Urinary bladder (tissue), 4 donors: ENCODE measurements at places on chromosomes 3 and 15. TPM values are rescaled to one million over a fixed set of nuclear protein-coding genes. Genes with fewer than 3 reads are reported as not detected.

DNA sequence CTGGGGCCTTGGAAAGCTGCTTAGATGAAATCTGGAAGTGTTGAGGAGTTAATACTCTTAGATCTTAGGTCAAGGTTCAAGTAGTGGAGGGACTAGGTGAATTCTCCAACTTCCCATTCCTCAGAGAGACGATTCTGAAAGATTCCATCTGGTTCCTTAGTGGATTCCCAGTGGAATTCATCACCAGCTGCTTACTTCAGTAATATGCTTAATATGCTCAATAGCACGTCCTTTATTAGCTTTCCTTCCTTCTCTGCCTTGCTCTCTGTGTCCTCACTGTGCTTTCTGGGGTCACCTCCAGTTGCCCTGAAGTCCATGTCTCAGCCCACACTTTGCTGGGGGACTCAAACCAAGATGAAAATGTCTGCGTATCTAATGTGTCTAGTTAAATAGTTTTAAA, 31.0 kb downstream of the CEP63 start:
- no peak for DNase-seq

- no peak for DNase-seq
Measured at GRCh38 chr3:21477541-21478288, 273.3 kb downstream of the ZNF385D start.

DNA sequence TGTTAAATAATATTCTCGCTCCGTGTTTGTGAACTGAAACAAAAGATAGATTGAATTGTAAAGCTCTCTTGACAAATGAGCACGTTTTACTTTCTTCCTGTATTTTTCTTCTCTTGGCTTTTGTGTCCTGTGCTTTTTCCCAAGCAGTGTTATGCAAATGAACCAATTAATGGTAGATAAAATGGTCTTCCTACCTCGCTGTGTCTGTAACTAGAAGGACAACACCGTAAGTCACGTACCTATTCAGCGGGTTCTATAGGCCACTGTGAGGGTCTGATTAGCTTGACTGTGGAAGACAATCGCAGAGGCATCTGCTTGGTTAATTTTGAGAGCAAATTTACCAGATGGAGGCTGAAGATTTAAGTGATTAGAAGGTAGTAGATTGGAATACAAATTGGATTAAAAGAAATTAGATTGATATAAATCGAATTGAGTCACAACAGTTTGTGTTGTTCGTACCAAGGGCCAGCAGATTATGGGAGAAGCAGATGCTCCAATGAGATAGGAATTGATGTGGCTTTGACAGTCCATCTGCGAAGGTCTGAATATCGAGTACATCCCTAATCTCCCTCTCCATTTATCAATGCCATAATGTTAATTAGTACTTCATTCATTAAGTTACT, 40.2 kb downstream of the ROBO2 start:
- DNase-seq = no peak

DNA sequence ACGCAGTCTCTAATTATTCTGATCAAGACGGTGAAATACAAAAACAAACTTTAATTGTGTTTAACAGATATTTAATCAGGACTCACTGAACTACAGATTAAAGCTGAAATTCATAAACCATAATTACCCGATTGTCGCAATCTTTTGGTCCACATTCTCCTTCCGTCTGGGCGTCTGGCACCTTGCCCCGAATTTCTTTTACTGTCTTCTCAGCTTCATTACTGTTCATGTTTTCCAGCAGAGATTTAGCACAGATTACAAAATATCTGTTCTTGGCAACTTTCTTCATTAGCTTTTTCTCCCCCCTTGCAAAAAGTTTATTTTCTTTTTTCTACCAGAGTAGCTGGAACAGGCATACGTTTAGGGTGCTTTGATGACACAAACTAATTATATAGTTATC, 271.4 kb downstream of the TIGIT start:
- DNase-seq = no peak

DNA sequence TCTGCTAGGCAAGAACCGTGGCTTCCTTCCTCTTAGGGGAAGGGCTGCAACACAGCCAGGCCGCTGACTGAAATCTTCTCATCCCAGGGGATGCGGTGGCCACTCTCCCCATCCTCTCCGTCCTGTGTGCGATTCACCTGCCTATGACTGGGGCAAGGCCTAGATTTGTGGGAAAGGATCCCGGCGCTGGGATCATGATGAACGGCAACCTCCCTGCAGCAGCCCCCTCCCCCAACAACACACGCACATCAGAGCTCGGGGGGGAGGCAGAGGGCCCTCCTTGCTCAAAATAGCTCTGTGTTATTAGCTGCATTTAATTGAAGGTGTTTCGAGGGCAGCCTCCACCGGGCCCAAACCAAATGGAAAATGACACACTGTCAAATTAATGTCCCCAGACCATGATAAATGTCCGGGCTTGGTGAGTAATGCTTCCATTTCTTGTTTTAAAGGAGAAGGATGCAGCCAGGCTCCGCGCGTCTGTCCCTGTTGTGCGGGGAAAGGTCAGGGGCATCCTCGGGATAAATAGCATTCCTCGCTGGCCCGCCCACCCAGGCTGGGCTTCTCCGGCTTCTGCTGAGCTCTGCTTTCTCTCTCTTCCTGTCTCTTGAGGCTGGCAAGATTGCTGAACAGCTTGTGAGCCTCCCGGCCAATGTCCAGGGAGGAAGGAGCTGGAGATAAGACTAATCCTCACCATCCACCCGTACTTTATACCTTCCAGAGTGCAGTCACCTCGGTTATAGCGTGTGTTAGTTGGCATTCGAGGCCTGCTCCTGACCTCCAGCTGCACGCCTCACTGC, 56.4 kb upstream of the TLE3 start:
- DNase-seq = no peak

DNA sequence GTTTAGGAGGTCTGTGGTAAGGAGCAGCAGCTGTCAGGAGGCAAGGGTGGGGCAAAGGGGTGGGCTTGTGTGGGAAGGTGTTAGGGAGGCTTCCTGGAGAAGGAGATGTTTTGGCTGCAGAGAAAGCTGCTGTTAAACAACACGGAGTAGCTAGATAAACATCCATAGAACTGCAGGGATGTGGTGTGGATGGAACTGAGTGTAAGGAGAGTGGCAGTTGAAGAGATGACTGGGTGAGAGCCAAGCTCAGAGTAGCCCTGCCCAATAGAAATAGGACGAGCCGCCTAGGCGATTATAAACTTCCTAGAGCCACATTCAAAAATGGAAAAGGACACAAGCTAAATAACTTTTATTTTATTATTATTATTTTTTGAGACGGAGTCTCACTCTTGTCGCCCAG, 19.9 kb downstream of the RPLP1 start:
- no peak for DNase-seq

DNA sequence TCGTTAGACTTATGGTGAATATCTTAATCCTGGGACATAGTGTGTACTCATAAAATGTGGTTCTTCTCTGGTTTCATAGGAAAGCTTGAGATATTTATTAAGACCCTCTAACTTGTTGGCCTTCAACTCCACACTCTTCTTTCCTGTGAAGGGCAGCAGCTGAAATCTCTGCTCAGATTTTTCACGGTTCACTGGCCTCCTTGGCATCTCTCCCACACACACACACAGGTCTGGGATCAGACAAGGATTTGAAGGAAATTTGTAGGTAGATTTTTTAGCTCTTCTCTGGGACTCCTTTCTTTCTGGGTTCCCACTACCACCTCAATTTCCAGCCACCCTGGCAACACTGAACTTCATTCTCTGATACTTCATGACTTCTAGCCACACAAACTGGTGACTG, 70.2 kb downstream of the MYRIP start:
- DNase-seq = no peak

GRCh38 chr3:30672959-30673358, 66.6 kb downstream of the TGFBR2 start:
- DNase-seq = no peak

- no peak for DNase-seq
Measured at GRCh38 chr3:4413467-4413866, 53.6 kb downstream of the SUMF1 start.

C3orf49 gene
- total RNA-seq = not detected

- DNase-seq = no peak
Measured at GRCh38 chr3:110900576-110900975, 171.0 kb upstream of the NECTIN3 start.

GRCh38 chr15:69098771-69099170, 61.7 kb upstream of the GLCE start:
- DNase-seq = no peak

EXD1 gene
- total RNA-seq = not detected

DNA sequence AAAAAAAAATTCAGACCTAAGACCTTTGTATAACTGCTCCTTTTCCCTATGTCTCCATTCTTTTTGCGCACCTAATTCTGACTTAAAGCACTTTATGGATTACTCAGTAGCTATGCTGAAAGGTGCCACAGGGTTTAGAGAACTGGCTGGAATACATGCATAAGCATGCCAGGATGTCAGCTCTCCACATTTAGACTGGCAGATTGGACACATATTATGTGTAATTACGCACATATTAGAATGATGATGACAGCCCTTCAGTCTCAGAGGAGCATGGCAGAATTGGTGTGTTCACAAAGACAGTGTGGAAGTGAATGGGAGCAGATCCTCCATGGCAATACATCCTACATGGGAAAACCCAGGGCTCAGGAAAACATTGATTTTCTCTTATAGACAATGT, 108.1 kb upstream of the LSAMP start:
- DNase-seq = no peak

- DNase-seq = no peak
Measured at GRCh38 chr3:10547841-10548783, 42.7 kb upstream of the ATP2B2 start.

DNA sequence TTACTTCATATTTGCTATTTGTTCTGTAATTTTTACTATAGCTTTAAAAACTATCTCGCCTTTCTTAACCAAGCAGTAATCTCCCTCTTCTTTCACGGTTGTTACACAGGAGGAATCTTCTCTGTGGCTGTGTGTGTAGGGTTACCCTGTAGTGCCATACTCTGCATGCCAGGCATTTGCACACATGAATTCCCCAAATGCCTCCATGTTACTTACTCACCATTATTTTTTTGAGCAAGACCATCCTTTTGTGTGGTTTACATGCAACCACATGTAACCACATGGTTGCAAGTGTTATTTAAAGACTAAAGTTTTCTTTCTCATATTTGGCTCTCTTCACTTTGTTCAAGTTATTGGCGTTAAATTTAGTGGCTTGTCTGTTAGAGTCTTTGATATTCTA, 45.5 kb downstream of the HPS3 start:
- no peak for DNase-seq

- DNase-seq = no peak
Measured at GRCh38 chr3:114650808-114651207, 357.0 kb downstream of the TIGIT start.

XCR1 gene
- 1.0 TPM for total RNA-seq

- DNase-seq = no peak
Measured at GRCh38 chr3:179528772-179529171, 34.0 kb upstream of the ACTL6A start.

ZPLD1 gene
- 0.16 TPM for total RNA-seq

DNA sequence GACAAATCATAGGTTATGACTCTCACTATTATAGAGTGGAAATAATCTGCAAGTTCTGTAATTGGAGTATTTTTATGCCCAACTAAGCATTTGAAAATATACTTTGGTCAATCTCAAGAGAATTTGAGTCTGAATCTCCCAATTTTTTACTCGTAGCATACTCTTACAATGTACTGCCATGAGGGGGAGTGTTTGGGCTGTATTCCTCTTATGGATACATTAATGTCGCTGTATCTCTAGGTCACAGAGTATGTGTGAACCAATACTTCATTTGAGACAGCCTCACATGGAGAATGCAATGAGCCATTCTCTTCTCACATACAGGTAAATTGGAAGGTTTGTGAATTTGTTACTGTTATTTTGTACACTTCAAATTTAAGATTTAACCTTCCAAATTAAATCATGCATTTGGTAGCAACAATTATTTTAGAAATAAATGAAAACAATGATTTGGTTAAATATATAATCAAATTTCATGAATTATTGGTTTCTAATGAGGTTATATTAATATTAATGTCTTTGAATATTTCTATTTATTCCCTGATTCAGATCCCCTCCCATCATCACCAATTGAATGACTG, 5.5 kb upstream of the CD200 start:
- no peak for DNase-seq

- no peak for DNase-seq
Measured at GRCh38 chr15:66870880-66871388, 168.9 kb downstream of the SMAD6 start.

- DNase-seq = no peak
Measured at GRCh38 chr3:174191380-174191779, 667.8 kb upstream of the NAALADL2 start.

- no peak for DNase-seq
Measured at GRCh38 chr3:97838393-97838792, 16.6 kb downstream of the CRYBG3 start.

DNA sequence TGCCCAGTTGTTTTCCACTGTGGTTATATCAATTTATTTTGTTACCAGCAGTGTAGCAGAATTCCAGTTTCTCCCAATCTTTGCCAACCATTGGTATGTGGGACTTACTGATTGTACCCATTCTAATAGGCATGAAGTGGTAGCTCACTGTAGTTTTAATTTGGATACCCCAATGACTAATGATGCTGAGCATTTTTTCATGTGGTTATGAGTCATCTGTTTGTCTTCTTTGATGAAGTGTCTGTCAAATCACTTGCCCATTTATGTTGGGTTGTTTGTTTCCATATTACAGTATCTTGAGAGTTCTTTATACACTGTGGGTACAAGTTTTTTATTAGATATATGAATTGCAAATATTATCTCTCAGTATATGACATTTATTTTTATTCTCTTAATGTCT, 644.3 kb downstream of the NR2F2 start:
- no peak for DNase-seq

SPSB4 gene
- total RNA-seq = 5.6 TPM

TM6SF1 gene
- 5.7 TPM for total RNA-seq

DNA sequence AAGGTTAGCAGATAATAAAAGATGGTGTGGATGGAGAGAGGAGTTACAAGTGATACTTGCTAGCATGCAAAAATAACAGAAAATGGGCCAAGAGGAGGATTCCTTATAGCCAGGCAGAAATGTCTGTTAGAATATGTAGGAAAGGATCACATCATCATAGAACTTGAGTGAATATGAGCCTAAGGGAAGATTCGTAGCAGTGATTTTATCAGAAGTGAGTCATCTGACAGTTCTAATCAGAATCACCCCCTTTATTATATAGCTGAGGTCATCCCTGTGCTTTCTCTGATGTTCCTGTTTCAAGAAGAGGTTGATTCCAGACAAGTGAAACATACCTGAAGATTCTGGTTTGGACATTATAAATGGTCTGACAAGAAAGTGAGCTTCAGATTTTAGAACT, 22.9 kb downstream of the EXOG start:
- no peak for DNase-seq

SLC38A3 gene
- total RNA-seq = 0.63 TPM

GRCh38 chr15:80755885-80756284, 23.3 kb upstream of the CEMIP start:
- no peak for DNase-seq

GRCh38 chr15:65927545-65927944, 58.3 kb downstream of the RAB11A start:
- no peak for DNase-seq

AGBL1 gene
- total RNA-seq = 1.5 TPM

CHDH gene
- total RNA-seq = 0.58 TPM

DNA sequence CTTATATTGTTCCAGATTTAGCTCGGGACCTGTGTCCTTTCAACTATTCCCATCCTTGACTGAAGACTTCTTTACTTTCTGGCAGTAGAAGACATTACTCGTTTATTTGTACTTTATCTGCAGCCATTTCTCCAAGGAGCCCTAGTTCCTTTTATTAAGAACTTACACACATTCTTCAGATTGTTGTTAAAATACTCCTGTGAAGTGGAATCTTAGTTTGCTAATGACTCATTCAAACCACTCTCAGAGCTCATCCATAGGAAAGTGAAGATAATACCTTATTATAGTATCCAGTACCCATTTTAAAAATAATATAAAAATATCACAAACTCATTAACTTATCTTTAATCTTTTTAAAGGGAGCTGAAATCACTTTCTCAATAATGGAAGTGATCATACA, 63.5 kb downstream of the C3orf70 start:
- no peak for DNase-seq
